ENCODE measurements at places on chromosomes 7 and 10. TPM values are rescaled to one million over a fixed set of nuclear protein-coding genes. Genes with fewer than 3 reads are reported as not detected.

DNA sequence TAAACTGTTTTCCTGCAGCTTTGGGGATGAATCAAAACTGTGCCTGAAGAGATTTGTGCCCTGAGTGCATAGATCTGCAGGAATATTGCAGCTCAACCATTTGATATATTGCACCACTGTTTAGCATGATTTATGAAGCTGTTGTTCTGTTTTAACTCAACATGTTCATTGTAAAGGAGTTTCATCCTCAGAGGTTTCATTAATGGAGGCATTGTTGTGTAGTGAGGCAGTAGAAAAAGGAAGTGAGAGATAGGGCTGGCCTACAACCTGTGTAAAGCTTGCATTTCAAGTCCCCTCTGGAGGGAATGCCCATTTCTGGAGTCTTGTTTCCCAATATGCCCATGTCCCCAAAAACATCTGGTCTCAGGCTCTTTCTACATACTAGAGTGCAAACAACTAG is 67.5 kb downstream of the DNAJC12 start:
- no peaks in the 10 kb centered on the region for H3K36me3 ChIP-seq
- no peaks in the 10 kb centered on the region for H3K27me3 ChIP-seq
- H3K27ac ChIP-seq: no peak overlapping the region
- no peak for DNase-seq

DNA sequence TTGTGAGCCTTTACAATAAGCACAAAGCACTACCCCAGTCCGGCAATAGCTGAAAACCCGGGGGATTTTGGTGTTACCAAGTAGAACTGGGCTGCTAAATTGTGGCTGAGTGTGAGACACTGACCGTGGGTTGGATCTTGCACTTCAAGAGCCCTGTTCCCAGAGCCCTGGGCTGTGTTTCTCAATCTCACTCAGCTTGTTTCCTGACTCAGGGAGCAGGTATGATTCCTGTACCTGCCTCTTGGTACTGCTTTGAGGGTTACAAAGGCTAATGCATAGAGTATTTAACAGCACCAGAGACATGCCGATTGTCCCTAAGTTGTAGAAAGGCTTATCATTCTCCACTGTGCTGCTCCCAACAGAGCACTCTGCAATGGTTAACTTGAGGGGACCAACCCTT is 134.6 kb downstream of the TEX36 start:
- no peaks in the 10 kb centered on the region for H3K36me3 ChIP-seq
- no peak for DNase-seq
- peaks cover 2% of the 10 kb centered on the region for H3K27me3 ChIP-seq
- H3K4me1 ChIP-seq: peaks cover 22% of the 10 kb centered on the region
- H3K27ac ChIP-seq: no peak overlapping the region

LRWD1 gene
- 25.4 TPM for polyA plus RNA-seq

PRKG1 gene
- 0.03 TPM for polyA plus RNA-seq

- H3K4me3 ChIP-seq: no peak overlapping the region
- H3K36me3 ChIP-seq: no peaks in the 10 kb centered on the region
- H3K4me1 ChIP-seq: no peaks in the 10 kb centered on the region
- no peak for DNase-seq
- H3K27me3 ChIP-seq: peaks cover 7% of the 10 kb centered on the region
- no peak overlapping the region for H3K27ac ChIP-seq
Measured at GRCh38 chr10:98378722-98379121, 36.3 kb downstream of the PYROXD2 start.

CFAP46 gene
- 0.98 TPM for polyA plus RNA-seq

GRCh38 chr10:104441329-104442000 is 87.8 kb downstream of the CFAP58 start:
- no peak overlapping the region for H3K4me3 ChIP-seq
- H3K27me3 ChIP-seq: no peaks in the 10 kb centered on the region
- no peak for DNase-seq
- H3K4me1 ChIP-seq: no peaks in the 10 kb centered on the region

MEIG1 gene
- not detected for polyA plus RNA-seq

RBM20 gene
- 0.04 TPM for polyA plus RNA-seq

DNA sequence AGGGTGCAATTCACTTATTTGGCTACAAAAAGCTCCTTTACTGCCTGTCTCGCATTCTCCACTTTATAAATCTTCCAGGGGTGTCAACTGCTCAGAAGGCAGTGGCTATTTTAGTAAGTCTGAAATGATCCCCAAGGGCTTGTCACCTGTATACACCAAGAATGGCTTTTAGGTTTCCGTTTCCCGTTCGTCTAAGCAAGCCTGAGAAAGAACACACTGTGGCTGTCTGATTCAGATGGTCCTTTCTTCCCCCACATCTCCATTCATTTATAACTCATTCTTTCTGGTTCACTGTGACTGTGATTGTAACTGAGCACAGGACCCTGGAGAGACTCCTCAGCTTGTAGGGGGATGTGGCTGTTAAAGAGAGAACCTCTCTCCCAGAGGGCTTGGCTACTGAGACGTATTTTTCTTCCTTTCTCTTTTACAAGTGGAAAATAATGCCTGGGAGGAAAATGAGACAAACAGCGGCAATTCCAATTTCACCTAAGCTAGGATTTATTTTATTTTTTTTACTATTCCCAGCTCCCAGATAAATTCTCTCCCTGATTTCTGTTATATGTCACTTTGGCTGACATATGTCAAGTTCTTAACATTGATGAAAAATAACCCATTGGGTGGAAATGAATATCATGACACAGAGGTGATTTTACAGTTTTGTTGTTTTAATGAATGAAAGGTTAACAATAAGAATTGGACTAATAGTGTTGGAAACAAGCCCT is 129.3 kb downstream of the FAM107B start:
- no peaks in the 10 kb centered on the region for H3K36me3 ChIP-seq
- H3K4me1 ChIP-seq: peaks cover 8% of the 10 kb centered on the region
- DNase-seq: no peak

EBF3 gene
- 0.92 TPM for polyA plus RNA-seq

PARP12 gene
- 89.1 TPM for polyA plus RNA-seq

- no peak overlapping the region for H3K27ac ChIP-seq
- no peak overlapping the region for H3K4me3 ChIP-seq
- H3K27me3 ChIP-seq: peaks cover under 1% of the 10 kb centered on the region
- DNase-seq: no peak
- H3K4me1 ChIP-seq: no peaks in the 10 kb centered on the region
Measured at GRCh38 chr10:103564116-103564501, 70.6 kb downstream of the NEURL1 start.

DNA sequence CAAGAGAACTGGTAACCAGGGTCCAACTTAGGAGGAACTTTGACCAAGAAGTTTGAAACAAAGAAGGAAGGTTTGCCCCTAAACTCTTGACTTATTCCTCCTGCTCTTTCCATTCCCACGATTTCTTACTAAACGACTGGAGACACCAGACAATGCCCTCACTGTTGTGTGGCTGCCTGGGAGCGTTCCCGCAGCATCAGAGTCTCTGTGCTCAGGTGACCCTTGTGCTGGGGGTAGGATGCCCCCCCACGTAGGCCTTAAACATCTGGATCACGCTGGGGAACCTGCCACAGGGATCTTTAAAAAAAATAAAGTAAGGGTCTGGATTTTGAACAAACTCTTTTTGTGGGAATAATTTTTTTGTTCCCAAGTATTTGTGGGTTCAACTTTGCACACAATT is 30.1 kb upstream of the CTBP2 start:
- H3K4me3 ChIP-seq: no peak overlapping the region
- no peaks in the 10 kb centered on the region for H3K36me3 ChIP-seq
- no peak for DNase-seq

DNA sequence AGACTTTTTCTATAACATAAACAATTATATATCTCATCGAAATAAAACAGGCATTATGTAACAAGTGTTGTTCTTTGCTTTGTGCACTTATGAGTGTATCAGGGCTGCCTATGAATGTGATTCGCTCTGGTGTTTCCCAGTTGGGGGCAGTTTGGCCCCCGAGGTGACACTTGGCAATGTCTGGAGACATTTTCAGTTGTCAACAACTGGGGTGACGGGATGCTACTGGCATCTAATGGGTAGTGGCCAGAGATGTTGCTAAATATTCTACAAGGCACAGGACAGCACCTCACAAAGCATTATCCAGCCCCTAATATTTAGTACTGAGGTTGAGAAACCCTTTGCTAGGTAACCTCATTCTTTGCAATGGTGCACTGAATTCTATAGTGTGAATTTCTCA is 83.3 kb downstream of the PLCE1 start:
- no peaks in the 10 kb centered on the region for H3K27me3 ChIP-seq
- H3K27ac ChIP-seq: no peak overlapping the region
- DNase-seq: no peak
- H3K4me3 ChIP-seq: no peak overlapping the region
- no peaks in the 10 kb centered on the region for H3K36me3 ChIP-seq

PDZD7 gene
- 0.41 TPM for polyA plus RNA-seq

ASAH2 gene
- polyA plus RNA-seq: 0.24 TPM

GRCh38 chr10:10796774-10797415 is 220.8 kb upstream of the CELF2 start:
- peak overlapping the region; percentile 5 for H3K4me3 ChIP-seq
- H3K27me3 ChIP-seq: no peaks in the 10 kb centered on the region
- peak overlapping the region; percentile 88 for H3K27ac ChIP-seq
- H3K36me3 ChIP-seq: no peaks in the 10 kb centered on the region

DNA sequence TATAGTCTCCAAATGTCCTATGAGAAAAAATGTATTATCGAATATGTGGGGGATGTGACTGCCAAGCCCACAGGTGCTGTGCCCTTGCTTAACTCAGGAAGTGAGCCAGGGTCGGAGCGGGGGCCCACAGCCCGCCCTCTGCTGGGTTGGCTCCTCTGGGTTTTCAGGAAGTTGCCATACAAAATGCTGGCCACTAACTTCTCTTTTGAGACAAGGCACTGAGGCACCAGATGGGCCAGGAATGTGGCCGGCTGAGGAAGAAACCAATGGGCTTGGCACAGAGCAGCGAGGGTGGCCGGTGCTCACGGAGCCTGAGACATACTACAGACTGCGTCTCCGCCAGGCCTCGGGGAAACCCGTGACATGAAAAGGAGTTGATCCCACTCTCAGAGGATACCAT is 58.9 kb downstream of the FAM53B start:
- no peak for DNase-seq
- H3K27ac ChIP-seq: no peak overlapping the region
- no peaks in the 10 kb centered on the region for H3K36me3 ChIP-seq
- H3K4me3 ChIP-seq: no peak overlapping the region
- H3K27me3 ChIP-seq: no peaks in the 10 kb centered on the region

GRCh38 chr7:131284702-131285419 is 42.8 kb upstream of the MKLN1 start:
- DNase-seq: peak; percentile 11
- H3K4me3 ChIP-seq: no peak overlapping the region
- peaks cover 2% of the 10 kb centered on the region for H3K27me3 ChIP-seq
- no peaks in the 10 kb centered on the region for H3K36me3 ChIP-seq
- no peaks in the 10 kb centered on the region for H3K4me1 ChIP-seq

GRCh38 chr7:49773936-49774458 is 559 bp downstream of the VWC2 start:
- no peak for DNase-seq
- no peaks in the 10 kb centered on the region for H3K36me3 ChIP-seq
- H3K27ac ChIP-seq: no peak overlapping the region
- no peak overlapping the region for H3K4me3 ChIP-seq

GLCCI1 gene
- polyA plus RNA-seq: 2.9 TPM

DNA sequence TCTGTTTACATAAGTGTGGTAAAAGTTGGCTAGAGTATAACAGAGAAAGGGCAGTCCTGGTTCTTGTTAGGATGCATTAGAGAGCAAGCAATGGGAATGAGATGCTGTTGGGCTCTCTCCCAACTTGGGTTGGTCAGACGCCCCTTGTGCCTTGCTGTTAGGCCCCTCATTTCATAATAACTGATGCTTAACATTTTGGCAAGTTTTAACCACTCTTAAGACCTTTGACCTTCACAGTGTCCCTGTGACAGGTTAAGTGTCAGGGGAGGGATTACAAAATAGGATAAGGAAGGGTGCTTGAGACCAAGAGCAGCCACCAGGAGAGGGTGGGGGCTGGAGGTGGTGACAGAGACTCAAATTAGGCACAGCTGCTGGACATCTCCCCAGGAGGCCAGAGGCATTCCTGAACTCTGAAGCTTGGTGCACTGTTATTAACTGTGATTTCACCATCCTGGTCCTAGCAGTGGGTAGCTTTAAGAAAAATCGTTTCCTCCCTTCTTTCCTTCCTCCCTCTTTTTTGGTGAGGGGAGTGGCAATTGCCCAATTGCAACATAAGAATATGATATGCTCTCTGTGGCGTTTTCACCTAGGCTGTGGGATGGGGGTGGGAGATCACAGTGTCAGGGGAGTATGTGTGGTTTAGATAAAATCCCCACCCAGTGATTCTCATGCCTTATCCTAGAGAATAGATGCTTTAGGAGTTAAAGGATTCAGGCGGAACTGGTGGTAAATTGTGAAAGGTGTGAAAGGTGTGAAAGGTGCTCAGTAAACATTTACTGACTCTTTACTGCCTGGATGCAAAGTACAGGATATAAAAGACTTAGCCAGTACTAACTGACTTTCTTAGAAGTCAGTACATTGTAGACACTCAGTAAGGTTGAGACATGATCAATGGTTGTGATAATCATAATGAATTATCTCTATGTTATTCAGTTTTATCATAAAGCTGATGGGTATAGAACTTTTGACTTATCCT is 270.5 kb downstream of the BICC1 start:
- H3K27ac ChIP-seq: no peak overlapping the region
- no peak for DNase-seq
- no peak overlapping the region for H3K4me3 ChIP-seq
- no peaks in the 10 kb centered on the region for H3K36me3 ChIP-seq

- no peak overlapping the region for H3K4me3 ChIP-seq
- DNase-seq: no peak
- no peaks in the 10 kb centered on the region for H3K27me3 ChIP-seq
- H3K4me1 ChIP-seq: peaks cover 3% of the 10 kb centered on the region
- no peak overlapping the region for H3K27ac ChIP-seq
- H3K36me3 ChIP-seq: peaks cover 5% of the 10 kb centered on the region
Measured at GRCh38 chr7:1567896-1568510, 1.8 kb downstream of the PSMG3 start.

DNA sequence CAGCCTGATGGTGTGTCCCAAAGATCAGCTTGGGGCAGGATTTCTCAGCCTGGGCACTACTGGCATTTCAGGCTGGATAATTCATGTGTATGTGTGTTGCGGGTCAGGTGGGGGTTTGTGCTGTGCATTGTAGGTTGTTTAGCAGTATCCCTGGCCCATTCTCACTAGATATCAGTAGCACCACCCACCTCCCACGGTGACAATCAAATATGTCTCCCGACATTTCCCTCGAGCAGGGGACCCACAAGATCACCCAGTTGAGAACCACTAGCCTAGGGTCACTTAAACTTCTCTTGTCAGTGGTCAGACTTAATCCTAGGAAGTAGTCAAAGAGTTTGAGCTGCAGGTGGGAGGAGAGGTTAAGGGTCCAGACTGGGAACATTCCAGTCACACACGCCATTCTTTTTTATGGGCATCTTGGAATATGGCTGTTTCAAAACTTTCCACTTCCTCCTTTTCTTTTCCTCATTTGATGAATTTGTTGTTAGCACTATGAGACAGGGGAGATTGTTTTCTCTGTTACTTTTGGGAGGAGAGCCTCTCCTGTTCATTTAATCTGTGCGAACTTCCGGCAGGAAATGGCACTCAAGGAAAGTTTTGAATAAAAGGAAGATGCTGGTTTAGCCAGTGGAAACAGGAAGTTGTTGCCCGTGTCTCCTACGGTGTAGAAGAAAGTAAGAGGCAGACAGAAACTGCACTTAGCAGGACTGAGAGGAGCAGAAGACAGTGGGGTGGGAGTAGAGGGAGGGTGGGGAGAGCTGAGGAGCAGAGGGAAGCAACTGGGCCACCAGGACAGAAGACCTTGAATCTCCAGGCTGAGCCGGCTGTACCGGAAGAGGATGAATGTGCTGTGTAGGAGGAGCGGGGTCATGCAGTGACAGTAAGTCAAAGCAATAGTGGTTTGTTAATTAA is 17.6 kb upstream of the EXOC6 start:
- H3K4me3 ChIP-seq: peak overlapping the region; percentile 91
- peak; percentile 91 for DNase-seq
- no peaks in the 10 kb centered on the region for H3K27me3 ChIP-seq
- H3K27ac ChIP-seq: peak overlapping the region; percentile 91
- H3K36me3 ChIP-seq: no peaks in the 10 kb centered on the region

Data from endothelial cell of umbilical vein (primary cell).